ENCODE measurements at places on chromosomes 5 and 9.

- DNase-seq: no peak
Measured at GRCh38 chr5:139574641-139575312, 13.6 kb downstream of the UBE2D2 start.

- DNase-seq: no peak
Measured at GRCh38 chr5:100902440-100903038, 543 bp downstream of the ST8SIA4 start.

- DNase-seq: no peak
Measured at GRCh38 chr9:91100878-91101450, 260.8 kb downstream of the AUH start.

DNA sequence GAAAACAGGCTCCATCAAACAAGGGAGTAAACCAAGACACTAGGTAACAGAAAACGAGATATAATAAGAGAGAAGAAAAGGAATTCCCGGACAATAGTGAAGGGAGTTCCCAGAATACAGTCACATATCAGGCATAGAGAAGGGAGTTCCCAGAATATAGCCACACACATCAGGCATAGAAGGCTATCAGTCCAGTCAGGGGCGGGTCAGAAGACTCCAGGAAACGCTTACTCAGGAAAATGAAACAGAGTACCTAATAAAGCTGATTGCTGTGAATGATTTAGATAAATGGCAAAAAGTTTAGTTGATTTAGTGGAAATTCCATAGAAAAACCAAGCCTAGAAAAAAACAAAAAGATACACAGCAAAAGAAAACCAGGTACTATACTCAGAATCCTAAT lies 4.9 kb downstream of the TOMM5 start:
- DNase-seq: no peak

DNA sequence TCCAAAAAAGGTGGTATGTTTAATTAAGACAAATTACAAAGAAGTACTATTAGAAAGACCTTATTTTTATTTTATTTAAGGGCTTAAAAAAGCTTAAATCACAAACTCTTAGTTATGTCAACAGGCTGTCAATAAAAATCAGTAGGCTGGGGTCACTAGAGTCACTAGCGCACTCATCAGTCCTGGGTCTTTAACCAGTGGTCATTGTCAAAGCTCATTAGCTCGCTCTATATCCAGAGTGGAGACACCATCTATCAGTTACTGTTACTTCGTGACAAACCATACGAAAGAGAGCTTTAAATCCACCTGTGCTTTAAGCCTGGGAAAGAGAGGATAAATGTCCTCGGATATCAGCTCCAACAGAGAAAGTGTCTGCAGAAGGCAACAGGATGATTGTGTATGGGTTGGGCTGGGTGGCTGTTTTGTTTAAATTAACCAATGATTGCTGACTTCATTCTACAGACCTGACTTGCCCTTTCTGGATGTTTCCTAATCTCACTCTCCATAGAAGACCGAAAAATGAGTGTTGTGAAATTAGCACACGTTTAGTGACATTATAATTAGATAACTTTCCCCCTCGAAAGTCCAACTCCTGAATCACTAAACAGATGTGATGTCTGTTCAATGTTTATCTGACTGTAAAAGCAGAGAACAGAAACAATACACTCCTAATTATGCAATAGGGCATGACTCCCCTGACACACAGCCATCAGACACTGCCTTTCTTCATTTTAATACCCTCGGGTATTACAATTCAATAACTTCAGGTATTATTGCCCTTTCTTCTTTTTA lies 123.6 kb upstream of the TNPO1 start:
- DNase-seq: no peak

GRCh38 chr5:19301271-19301670 lies 686.7 kb downstream of the CDH18 start:
- DNase-seq: no peak

DNA sequence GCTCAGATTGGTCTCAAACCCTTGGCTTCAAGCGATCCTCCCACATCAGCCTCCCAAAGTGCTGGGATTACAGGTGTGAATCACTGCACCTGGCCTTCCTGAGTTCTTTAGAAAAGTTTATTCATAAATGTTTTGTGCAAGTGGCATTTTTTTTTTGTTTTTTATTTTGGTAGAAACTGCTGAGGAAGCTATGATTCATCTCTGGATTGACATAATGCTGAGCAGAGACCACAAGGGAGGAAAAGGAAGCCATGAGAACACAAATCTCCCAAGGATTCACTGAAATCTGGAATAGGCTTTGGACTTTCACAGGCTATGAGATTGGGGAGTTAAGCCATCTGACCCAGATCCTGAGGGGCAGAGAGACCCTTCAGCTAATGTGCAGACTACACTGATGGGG lies 3.4 kb upstream of the SLC46A2 start:
- DNase-seq: no peak

- no peak for DNase-seq
Measured at GRCh38 chr9:93133681-93134014, 403 bp downstream of the NINJ1 start.

DNA sequence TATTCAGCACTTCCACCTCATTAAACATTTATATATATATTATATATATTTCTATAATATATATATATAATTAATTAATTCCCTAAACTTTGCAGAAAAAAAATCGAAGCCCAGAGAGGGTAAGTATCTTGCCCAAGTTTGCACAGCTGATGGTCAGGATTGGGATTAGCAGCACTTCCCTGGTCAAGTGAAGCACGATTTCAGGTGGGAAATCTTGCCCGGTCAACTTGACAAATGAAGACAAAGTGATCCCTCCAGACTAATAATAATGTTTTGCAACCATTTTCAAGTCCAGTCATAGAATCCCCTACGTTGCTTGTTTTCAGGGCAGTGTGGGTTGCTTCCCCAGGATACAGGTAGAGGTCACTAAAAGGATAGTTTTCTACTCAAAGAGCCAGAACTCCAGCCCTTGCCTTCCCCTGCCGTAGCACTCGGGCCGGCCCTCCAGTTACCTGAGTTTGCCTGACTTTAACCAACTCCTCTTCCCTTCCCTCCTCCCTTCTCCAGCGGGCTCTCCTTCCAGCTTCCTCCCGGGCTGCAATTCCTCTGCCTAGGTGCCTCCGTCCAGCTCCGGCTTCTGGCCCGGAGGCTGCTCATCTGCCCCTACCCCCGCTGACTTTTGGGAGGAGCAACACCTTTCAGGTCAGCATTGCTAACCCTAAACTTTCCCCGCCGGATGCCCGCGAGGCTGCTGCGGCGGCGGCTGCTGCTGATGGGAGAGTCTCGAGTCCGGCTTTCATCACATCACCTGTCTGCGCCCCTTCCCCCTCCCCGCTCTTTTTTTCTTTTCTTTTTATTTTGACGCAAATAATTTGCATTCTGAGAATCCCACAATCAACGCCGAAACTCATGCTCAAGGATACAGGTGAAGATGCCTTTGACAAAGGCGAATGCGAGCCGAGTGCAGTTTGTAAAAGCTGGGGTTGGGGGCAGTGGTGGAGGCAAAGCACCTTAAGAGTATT lies 930 bp downstream of the PRLR start:
- no peak for DNase-seq

GRCh38 chr9:34179213-34180136 lies 632 bp downstream of the UBAP1 start:
- no peak for DNase-seq

DNA sequence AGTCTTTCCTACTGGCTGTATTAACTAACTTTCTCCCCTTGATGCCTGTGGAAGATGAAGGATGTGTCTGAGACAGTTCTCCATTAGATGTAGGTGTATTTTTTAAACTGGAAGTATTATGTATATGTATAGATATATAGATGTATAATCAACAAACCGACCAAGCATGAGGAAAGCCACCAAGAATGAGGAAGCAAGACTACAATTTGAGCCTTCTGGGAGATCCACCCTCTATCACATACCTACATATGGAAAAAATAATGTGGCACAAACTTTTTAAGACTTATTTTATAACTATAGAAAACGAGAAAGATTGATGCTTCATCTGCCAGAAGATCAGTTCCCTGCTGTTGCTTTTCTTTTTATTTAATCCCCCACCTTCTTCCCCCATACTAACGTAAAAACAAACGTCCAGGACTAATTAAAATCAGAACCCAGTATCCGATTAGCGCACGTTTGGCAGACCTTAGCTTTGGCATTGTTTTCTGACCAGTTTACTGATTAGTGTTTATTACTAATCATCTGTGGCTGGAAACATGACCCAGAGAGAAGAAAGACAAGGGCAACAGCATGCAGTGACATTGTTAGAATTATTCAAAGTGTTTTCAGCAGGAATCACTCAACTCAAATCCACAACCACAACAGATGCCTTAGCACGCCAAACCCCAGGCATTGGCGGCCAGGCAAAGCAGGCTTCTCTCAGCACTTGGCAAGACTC lies 490.2 kb downstream of the EBF1 start:
- no peak for DNase-seq

DNA sequence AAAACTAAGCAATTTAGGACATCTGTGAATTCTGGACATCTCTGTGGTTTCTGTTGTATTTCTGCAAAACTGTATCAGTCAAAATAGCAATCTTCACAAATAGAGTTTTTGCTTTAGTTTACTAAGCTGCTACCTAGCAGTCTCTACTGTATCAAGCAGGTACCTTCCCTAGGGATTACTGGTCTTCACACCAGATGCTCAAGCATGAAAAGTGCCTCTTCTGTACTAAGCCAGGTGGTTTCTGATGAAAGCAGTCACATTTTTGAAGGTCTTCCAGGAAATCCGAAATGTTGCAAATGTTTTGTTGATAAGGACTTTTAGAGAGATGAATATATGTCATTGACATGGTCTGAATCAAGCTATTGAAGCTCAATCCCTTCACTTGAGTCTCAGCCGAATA lies 540.0 kb downstream of the KCTD16 start:
- DNase-seq: no peak

GRCh38 chr5:4058899-4059298 lies 463.3 kb downstream of the IRX1 start:
- no peak for DNase-seq

DNA sequence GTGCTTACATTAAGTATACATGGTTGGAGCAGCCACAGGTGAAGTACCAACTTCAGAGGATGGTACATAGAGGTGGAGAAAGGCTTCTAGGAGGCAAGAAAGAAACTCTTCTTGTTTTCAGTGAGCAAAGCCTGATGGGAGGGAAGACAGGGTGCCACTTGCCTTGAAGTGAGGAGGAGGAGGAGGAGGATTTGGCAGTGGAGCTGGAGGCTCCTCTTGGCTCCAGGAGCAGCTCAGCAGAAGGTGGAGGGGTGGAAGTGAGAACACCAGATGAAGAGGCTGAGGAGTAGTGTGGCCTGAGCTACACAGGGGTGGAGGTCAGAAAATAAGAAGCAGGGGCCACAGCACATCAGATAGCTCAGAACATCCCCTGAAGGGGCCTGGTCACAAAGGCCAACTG lies 91.1 kb upstream of the SHISAL2B start:
- DNase-seq: no peak

- no peak for DNase-seq
Measured at GRCh38 chr5:172466062-172466461, 11.7 kb upstream of the SH3PXD2B start.

DNA sequence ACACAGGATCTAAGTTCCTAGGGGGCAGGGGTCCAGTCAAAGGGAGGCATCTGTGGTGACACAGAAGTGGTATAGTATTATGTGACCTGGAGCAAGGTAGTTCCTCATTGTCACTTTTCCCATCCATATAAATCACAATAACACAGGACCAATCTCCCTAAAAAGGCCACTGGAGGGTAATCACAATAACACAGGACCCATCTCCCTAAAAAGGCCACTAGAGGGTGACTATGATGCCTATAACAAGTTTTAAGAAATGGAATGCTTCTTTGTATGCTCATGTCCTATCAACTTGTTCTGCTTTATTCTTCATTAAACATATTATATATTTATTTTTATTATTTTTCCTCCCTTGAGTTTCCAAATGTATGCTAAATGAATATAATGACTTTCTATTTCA lies 254.6 kb downstream of the ASTN2 start:
- DNase-seq: no peak

GRCh38 chr5:42767491-42768105 lies 11.0 kb downstream of the CCDC152 start:
- no peak for DNase-seq

- DNase-seq: no peak
Measured at GRCh38 chr5:77167063-77167462, 43.4 kb upstream of the PDE8B start.

- no peak for DNase-seq
Measured at GRCh38 chr5:16901021-16901644, 35.0 kb downstream of the MYO10 start.

DNA sequence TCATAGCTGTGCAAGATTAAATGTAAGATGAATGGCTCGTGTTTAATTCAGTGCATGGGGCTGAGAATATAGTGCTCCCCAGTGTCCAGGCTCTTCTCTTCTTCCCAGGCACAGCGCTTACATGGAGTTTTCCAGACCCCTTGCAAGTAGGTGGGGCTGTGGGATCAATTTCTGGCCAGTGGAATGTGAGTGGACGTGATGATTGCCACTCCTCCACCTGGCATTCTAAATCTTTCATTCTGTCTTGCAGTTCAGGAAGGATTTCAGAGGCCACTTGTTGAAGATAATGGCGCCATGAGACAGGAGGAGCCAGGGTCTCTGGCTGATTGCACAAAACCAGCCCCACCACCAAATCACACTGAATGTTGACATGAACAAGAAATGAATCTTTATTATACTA lies 7.2 kb upstream of the PIP5K1B start:
- no peak for DNase-seq

DNA sequence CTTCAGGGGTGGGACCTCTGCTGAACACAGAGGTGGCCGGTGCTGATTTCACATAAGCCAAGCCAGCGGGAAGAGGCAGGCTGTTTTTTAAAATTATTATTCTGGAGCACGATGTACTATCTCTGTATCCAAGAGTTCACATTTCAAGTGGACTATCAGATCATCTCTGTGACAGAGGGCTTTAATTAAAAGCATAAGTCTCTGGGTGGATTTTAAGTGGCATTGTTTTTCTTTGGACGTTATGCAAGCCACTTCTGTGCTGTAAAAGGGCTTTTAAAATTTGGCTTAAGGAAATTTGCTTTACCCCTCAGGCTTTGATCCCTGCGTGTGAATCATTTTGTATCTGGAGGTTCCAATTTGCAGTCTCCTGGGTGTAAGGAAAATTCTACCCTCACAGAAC lies 124.7 kb downstream of the PALM2AKAP2 start:
- DNase-seq: no peak

- DNase-seq: no peak
Measured at GRCh38 chr9:33923998-33924701, 107.2 kb downstream of the UBE2R2 start.

DNA sequence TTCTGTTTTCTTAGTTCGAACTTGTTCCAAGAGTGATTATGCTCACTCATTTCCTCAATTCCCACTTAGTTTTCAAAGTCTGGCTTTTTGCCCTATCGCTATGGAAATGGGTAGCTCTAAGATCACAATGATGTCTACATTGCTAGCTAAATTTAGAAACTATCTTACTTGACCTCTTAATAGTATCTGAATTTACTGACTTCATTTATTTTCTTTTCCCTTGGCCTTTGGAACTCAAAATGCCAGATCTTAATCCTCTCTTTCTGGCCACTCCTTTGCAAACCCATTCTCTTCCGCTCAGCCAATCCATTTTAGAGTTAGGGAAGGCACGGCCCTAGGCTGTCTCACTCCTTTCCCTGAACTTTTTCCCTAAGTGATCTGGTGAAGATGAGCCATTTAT lies 137.0 kb downstream of the FER start:
- DNase-seq: no peak
